Sciatic nerve (tissue), 2 donors: ENCODE measurements at places on chromosomes 6 and 20.

GRCh38 chr20:9246731-9247130, 177.8 kb downstream of the PLCB4 start:
- DNase-seq, result no peak

- DNase-seq, result no peak
Measured at GRCh38 chr6:167791780-167792478, 34.8 kb upstream of the AFDN start.

DNA sequence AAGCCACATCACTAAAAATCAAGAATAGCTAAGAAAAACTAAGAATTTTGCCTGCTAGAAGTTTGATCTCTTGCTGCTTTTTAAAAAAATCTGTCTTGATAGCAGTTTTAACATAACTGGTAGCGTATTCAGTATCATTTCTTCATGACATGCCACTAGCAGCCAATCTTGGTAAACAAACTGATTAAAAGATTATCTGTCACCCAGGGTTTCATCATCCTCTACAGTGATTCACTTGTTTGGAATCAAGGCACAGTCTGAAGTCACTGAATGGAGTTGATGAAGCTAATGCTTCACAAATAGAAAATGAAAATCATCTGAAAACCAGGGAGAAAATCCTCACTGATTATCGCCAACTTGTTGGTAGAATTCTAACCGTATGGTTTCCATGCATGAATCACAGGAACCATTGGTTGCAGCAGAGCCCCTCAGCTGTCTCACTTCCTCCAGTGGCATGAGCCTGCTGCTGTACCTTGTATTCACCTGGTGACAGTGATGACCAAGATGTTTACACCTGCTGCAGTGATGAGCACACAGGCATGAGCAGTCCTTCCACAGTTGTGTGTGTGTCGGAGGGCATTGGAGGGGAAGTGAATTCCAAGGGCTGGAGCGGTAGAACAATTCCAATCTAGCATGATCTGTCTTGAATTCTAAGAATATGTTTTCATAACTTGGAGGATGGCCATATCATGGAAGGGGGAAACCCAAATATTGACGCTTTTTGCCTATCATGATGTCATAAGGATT, 275.0 kb downstream of the KHDC1L start:
- no peak for DNase-seq

GRCh38 chr6:135382182-135382628, 115.3 kb downstream of the AHI1 start:
- DNase-seq, result no peak

GRCh38 chr6:152112491-152113261, 305.2 kb downstream of the ESR1 start:
- peak; percentile 81 for DNase-seq

DNA sequence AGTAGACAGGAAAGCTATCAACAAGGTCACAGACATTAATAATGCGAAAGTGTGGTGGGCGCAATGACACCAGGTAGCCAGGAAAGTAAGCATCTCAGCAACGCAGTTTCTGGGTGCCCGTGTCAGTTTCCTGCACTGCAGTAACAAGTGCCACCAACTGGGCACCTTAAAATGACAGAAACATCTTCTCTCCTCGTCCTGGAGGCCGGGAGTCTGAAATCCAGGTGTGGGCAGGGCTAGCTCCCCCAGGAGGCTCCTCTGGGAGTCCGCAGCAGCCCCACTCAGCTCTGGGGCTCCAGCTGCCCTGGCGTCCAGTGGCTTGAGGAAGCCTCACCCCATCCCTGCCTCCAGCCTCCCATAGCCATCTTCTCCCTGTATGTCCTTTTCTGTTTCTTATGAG, 387.2 kb downstream of the TAF4 start:
- no peak for DNase-seq

DNA sequence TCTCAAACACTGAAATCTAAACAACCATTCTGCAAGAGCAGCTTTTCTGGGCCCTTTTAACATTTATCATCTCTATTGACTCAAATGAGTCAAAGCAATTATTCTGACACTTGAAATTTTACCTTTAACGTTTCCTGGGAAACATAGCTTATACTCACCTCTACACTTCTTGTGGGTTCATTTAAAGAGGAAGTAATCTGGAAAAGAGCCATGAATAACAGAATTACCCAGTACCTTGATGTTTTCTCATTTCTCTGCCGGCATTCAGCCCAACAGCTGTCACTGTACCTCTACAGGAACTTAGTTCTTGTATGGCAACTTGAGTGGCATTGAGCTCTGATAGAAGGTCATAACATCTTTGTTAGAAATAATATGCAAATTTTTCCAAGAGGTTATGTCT, 272.2 kb downstream of the KCNQ5 start:
- DNase-seq, result no peak

DNA sequence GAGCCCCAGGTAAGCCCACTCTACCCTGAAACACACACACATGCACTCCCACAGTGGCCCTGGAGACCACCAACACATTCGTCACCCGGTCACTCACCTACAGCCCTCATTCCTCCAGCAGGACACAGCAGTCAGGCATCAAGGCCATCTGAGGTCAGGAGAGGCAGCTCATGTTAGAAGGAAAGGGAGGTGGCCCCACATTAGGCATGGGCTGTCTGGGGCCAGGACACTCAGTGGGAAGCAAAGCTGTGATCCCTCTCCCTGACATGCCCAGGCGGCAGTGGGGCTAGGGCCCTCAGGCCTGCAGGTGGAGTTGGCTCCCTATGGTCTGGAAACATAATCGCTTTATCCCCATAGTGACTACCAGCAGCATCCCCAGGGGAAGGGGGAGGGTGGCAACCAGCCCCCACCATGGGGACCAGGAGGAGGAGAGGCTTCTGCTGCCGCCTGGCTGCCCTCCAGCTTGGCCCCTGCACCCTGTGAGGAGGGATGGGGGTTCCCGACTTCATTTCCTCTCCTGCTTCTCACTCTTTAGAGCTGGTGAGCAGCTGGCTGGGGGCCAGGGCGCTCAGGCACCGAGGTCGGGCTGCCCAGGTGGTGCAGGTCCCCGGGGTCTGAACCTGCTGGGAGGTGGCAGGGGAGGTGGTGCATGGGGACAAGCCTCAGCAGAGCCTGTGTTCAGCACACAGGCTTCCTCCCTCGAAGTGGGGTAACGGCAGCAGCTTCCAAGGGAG, 76.6 kb upstream of the CST7 start:
- no peak for DNase-seq

- peak; percentile 38 for DNase-seq
Measured at GRCh38 chr20:63134201-63134612, 81.7 kb downstream of the YTHDF1 start.

DNA sequence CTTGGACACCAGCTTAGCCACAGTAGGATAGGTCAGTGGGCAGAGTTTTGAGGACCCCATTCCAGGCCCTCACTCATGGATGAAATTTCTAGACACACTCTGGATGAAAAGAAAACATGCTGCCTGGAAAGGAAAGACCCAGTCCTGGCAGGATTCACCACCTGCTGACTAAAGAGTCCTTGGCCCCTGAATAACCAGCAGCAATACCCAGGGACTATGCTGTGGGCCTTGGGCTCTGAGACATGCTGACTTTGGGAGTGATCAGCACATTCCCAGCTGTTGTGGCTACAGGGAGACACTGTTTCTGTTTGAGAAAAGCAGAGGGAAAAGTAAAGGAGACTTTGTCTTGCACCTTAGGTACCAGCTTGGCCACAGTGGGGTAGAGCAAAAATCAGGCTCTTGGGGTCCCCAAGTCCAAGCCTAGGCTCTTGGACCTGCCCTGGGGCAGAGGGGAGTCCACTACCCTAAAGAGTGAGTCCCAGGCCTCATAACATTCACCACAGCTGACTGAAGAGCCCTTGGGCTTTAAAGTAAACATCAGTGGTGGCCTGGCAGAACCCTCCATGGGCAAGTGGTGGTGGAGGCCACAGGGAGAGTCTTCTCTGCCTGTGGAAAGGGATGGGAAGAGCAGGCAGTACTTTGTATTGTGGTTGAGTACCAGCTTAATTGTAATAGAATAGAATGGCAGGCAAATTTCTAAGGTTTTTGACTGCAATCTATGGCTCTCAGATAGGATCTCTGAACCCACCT, 516.8 kb downstream of the BCKDHB start:
- DNase-seq, result no peak

DNA sequence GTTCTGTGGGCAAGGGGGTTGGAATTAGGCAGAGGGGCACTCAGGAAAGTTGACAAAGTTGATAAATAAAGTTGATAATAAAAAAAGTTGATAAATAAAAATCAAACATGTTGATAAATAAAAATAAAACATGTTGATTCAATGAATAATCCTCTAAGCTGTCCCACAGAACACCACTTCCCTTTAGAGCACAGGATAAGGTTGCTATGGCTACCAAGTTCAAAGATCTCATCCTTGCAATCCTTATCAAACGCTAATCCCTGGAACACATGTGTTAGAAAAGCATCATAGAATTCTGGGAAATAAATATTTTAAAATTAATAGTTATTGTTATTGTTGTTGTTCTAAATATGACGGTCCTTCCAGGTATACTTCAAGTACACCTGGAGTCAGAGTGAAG, 33.9 kb downstream of the MBOAT1 start:
- no peak for DNase-seq

- DNase-seq, result no peak
Measured at GRCh38 chr6:44257753-44258324, 511 bp upstream of the SLC35B2 start.

DNA sequence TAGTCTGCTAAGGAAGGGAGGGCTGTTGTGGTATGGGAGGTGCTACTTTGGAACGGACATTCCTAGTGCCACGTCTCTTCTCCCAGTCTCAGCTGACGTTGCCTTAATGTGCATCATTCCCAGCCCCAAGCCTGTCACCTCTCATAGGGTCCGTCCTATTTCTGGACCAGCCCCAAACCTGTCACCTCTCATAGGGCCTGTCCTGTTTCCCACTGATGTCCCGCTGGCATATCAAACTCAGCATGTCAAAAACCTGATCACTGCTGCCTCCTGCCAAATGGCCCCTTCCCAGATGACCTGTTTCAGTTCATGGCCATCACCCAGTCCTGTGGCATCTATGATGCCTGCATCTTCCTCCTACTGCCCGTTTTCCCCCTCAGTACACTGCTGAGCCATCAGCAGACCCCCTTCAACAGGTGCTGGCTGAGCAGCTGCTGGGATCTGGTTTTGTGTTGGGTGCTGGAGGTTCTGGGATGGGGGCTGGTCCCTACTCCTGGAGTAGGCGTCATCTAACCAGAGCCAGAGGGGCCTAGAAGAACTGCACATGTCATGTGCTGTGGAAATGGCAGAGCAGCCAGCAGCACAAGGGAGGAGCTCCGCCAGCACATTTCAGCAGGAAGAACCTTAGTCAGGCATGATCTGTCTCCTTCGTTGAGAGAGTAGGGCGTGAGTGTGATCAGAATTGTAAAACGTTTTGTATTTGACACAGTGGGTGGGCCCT, 3.3 kb downstream of the ENTPD6 start:
- no peak for DNase-seq

- no peak for DNase-seq
Measured at GRCh38 chr6:159739341-159739740, 12.0 kb downstream of the WTAP start.

- no peak for DNase-seq
Measured at GRCh38 chr20:44109951-44110361, 77.0 kb downstream of the JPH2 start.

DNA sequence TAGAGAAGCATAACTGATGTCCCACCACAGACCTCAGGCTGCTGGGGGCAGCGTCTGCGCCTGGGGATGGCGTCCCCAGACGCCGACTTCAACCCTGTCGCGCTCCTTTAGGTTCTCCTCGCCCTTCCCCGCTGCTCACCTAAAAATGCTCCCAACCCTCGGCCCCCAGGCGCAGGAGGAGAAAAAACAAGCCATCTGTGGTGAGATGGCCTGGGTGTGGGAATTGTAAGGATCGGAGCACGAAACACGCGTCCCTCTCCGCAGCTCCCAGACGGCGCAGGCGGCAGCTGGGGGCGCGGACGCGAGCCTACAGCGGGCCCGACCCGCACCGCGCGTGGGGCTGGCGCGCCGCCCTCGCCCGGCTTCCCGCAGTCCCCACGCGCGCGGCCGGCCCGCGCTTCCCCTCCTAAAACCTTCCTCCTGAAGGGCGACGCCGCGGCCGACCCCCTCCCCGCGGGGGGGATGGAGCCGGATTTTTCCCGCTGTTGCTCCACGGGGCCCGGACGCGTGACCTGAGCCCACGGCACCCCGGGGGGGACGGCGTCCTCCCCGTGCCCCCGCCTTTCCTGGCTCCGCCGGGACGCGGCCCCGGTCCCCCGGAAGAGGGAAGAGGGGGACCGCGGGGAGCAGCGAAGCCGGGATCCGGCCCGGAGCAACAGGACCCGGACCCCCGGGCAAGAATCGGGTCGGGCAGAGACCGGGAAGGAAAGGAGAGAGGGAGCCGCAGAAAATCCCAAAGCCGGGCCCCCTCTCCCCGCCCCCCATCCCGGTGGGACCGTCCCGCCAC, 611 bp downstream of the EPB41L2 start:
- DNase-seq, result peak; percentile 73

- DNase-seq, result no peak
Measured at GRCh38 chr20:14148042-14148441, 152.7 kb downstream of the MACROD2 start.

DNA sequence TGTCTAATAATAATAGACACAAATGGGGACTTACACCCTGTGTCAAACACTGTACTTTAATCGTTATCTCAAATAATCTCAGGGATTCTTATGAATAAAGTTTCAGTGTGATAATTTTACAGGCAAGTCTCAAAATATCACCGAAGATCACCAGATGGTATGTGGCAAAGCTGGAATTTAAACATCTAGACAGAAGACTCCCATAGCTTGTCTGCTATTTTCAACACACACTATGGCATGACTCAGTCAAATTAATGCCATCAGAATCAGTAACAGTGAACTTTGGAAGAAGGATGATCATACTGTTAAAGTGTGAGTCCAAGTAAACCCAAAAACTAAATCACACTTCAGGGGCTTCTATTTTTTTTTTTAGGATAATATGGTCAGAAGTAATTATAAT, 867.6 kb upstream of the FLRT3 start:
- DNase-seq, result no peak

DNA sequence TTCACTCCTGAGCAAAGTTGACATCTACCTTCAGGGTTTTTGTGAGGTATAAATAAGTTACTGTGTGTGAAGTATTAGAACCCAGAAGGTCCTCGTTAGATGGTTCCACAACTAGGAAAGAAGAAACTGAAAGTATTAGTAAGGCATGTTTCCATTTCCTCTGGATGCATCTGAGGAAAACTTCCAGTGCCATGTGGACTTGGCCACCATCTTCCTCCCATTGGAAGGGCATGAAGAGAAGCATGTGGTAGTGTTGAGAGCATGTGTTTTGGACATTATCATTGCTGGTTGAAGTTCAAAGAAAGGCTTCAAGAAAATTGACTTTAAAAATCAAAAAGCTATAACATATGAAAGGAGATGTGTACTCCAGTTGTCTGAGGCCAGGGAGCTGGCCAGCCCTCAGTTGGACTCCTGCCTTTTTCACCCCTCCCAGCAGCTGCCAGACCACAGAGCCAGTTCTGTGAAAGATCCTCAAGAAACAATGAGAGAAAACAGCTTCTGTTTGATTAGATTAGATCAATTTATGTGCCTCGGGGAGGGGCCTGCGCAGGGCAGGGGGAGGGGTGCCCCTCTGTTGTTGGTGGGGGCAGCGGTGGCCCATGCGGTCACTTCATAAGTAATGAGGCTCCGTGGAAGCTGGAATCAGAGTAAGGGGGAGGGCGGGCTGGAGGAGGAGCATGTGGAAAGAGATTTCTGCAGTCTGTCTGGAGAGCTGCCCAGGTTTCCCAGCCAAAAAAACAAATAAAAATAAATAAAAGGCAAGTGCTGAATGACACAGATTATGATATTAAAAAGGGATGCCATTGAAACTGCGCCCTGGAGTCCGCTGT, 154.0 kb downstream of the JARID2 start:
- peak; percentile 84 for DNase-seq
